ENCODE measurements at places on chromosomes 6 and 20. TPM values are rescaled to one million over a fixed set of nuclear protein-coding genes. Genes with fewer than 3 reads are reported as not detected.

Gene ENPP5
- total RNA-seq = 13.6 TPM

Gene MEP1A
- 0.42 TPM for total RNA-seq

Gene FBXO9
- total RNA-seq = 71.1 TPM

Gene GTSF1L
- total RNA-seq = not detected

Gene TFAP2D
- not detected for total RNA-seq

Gene OTOR
- not detected for total RNA-seq

GRCh38 chr20:19539191-19539590, 218.9 kb upstream of the RIN2 start:
- DNase-seq = no peak

DNA sequence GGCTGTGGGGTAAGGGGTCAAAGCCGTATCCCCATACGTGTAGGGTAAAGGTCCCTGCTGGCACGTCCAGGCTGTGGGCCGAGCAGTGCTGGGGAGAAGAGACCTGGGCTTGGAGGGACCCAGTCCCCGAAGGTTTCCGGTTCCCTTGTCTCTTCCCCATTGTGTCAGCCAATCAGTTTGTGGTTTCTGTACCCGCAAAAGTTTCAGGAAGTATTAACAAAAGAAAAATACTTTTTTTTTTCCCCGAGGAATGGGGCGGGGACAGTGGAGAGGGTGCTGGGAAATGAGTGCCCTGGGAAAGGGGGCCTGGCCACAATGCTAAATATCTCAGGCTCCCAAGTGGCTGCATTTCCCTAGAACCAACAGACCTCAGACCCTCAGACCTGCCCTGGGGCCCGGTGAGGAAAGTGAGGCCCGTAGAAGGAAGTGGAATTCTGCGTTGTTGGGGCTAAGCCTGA, 15.2 kb upstream of the AMD1 start:
- DNase-seq = peak; percentile 82

DNA sequence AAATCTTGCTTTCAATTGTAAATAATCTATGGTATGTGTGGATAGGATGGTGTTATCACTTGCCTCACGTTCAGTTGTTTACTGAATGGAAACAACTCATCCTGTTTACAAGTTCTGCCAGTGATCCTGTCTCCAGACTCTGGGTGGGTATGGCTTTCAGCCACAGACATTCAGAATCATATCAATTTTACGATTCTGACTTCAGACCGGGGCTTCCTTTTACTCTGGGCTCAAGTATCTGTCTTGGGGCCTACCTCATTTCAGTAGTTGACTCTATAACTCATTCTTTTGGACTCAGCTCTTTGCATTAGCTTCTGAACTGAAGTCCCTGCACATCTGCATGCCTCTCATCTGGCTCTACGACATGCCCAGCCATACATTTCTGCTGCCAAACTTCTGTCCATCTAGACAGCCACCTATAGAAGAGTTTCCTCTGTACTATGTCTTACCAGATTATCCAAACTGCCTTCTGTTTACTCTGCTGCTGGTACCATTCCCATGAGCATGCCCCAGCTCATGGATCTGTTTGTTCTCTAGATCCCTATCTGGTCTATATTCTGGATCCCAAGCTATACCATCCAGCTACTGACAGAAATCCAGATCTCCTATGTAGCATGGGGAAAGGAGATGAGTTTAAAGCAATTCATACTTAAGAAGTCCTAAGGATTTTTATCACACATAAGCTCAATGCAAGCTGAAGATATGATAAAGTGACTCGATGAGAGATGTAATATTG, 34.3 kb downstream of the FYN start:
- no peak for DNase-seq

DNA sequence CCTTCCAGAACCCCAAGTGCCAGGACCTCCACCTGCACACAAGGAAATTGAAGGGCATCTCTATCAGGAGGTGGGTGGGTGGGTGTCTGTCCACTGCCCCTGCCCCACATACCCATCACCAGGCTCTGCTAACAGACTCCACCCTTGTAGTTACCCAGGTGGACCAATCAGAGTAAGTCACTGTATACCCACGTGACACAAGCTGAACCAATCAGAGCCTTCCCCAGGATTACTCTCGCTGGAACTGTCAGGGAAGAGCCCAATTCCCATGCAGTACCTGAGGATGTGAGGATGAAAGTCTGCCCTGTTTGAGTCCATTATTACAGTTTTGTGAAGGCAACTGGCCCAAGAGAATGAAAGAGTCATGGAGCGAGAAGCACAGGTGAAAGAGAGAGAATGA, 4.2 kb downstream of the OCSTAMP start:
- no peak for DNase-seq

DNA sequence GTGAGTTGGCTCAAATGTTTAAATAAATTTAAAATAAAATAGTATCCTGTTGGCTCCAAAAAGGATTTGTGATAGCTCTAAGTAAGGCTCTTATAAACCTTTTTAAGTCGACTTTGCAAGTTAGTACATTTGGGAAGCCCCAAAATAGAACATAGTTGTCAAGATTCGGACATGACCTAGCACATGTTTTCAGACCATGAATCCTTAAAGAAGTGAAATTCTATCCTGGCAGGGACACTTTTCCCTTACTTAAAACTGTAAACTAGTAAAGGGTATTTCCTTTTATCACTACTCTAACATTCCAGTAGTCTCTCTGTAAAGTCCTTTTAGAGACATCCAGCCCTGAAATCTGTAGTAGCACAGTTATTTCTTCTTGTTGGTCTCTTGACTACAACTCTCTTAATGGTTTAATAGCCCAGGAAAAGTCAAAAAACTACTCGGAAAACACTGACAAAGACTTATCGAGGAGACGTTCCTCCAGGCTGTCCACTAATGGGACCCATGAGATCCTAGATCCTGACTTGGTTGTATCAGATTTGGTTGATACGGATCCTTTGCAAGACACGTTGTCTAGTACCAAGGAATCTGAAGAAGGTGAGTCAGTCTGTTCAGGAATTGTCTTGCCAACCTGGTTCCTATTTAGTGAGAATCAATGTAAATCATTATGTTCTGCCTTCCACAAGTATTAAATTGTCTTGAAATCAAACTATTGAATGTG, 83.6 kb downstream of the SCAND1 start:
- no peak for DNase-seq

- no peak for DNase-seq
Measured at GRCh38 chr6:152004036-152004566, 196.6 kb downstream of the ESR1 start.

GRCh38 chr6:2266841-2267240, 21.4 kb upstream of the GMDS start:
- no peak for DNase-seq

- DNase-seq = no peak
Measured at GRCh38 chr20:48599106-48599747, 228.6 kb downstream of the PREX1 start.

GRCh38 chr6:20309186-20309585, 92.5 kb upstream of the E2F3 start:
- DNase-seq = no peak

GRCh38 chr20:38060536-38060935, 27.0 kb downstream of the RPRD1B start:
- no peak for DNase-seq

DNA sequence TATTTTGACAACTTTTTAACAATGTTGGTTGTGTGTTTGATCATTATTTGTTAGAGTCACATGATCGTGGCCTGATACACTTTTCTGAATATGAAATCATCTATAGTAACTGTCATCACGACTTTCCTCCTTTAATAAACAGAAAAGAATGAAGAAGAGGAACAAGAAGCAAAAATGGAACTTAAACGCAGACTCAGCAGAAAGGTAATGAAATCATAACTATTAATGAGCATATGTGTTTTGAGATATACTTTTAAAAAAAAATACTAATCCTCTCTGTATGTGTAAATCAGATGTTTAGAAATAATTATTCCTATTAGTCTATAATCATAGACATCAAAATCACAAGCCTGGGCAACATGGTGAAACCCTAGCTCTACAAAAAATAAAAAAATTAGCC, 60.1 kb upstream of the LTV1 start:
- DNase-seq = no peak
